Amygdala (tissue), 56 donors: ENCODE measurements at places on chromosomes 3 and 15.
A peak's percentile ranks its signal among the peaks of the same experiment; 100 is the strongest.

DNA sequence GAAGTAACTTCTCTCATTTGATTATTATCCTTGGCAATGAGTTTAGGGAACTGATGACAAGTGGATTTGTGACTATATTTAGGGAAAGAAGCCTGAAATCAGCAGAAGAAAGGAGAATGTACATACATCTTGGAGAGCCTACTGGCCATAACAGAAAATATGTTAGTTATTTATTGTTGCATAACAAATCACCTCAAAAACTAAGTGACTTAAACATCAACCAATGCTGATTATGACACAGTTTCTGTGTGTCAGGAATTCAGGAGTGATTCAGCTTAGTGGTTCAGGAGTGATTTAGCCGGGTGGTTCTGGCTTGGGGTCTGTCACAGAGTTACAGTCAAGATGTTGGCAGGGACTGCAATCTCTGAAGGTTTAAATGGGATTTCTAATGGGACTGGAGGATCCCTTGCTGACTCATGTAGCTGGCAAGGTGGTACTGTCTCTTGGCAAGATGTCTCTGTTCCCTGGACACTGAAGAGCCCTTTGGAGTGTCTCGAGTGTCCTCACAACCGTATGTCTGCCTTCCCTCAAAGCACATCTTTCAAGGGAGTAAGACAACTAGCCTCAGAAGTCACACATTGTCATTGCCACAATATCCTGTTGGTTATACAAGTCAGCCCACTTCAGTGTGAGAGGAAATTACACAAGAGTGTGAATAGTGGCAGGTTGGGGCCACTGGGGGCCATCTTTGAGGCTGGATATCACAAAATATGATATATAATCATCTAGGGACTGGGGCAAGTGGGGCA is 248.9 kb downstream of the SV2B start:
- DNase-seq, result no peak

DNA sequence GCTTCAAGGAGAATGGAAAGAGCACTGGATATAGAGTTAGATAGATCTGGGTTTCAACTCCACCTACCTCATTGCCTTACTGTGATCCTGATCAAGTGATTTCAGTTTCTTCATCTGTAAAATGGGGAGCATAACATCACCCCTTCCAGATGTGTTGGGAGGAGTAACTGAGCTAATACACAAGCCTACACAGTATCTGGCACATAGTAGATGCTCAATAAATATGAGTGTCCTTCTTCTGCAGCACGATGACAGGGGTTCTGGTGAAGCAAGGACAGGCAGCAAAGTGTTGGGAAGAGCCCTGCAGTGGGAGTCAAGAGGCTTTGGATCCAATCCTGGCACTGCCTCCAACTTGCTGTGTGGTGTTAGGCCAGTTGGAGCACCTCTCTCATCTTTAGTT is 270.0 kb downstream of the UACA start:
- DNase-seq, result no peak

GRCh38 chr15:100147828-100148227 is 193.9 kb downstream of the ADAMTS17 start:
- no peak for DNase-seq

DNA sequence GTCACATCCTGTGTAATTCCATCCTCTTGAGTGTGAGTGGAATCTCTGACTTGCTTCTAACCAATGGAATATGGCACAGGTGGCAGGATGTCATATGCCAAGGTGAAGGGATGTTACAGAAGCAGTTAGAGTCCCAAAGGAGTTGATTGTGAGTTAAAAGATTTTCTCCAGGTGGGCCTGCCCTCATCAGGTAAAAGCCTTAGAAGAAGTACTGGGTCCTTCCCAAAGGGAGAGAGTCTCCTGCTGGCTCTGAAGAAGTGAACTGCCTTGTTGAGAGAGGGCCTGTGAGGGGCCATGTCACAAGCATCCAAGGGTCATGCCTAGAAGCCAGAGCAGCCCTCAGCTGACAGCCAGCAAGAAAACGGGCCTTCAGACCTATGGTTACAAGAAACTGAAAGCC is 13.1 kb downstream of the CMTM7 start:
- no peak for DNase-seq

- no peak for DNase-seq
These were observed 75.7 kb downstream of the DUT start for GRCh38 chr15:48406911-48407310.

DNA sequence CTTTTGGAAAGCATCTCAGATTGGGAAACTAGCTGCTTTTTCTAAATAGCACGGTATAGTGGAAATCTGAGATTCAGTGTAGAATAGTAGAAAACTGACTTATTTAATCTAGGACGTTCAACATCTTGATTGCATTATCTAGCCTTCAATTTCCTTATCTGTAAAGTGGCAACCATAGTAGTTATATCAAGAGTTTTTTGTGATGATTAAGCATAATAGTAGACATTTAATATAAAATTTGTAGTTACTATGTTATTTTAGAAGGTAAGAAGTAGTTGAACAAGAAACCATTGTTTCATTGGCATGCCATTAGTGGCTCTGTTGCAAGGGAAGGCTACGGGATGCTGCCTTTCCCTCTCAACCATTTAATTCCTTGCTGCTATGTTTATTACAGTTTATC is 367.3 kb downstream of the NAALADL2 start:
- DNase-seq, result no peak

GRCh38 chr3:184477940-184478339 is 83.6 kb upstream of the EPHB3 start:
- DNase-seq, result no peak

DNA sequence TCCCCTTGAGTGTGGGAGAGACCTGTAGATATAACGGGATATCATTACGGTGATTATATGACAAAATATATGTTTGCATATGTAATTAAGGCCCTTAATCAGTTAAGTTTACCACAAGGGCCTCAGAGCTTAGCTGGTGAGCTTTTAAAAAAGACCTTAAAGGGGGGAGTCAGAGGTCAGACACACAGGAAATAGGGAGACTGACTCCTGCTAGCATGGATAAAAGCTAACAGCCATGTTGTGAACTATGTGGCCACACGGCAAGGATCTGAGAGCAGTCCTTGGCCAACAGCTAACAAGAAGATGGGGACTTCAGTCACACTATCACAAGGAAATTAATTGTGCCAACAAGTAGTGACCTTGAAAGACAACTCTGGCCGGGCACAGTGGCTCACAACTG is 3.1 kb downstream of the STAG1 start:
- no peak for DNase-seq

DNA sequence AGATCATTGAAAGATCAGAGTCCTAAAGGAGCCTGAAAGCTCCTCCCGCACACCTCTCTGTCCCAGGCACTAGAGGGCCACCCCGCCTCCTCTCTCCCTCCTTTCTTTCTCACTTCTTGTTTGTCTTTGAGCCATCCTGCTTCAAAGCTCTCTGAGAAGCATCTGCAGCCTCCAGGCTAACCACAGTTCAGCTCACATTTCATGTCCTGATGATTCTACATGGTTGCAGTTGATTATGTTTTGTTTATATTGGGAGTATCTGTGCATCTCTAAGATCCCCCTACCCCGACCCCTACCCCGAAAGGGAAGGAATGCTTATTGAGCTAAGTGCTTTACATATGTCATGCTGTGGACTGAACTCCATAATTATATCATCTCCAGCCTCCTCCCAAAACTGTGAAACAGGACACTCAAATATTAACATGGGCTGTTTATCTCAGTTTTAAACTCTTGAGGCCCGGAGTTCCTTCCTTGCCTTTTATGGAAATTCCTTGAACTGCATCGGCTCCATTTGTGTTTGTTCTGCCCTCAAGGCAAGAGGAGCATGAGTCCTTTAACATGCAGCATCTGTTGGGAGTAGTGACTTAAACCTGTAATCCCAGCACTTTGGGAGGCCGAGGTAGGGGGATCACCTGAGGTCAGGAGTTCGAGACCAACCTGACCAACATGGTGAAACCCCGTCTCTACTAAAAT is 30.9 kb downstream of the MGLL start:
- DNase-seq, result no peak

DNA sequence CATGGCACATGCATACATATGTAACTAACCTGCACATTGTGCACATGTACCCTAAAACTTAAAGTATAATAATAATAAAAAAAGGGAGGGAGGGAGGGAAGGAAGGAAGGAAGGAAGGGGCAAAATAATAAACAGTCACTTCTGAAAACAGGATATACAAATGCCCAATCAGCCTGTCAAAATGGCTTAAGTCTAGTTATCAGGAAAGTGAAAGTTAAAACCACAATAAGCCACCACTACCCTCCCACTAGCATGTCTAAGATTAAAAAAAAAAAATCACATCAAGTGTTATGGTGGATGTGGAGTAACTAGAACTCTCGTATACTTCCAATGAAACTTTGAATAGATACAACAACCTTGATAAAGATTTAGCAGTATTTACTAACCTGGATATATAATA is 145.6 kb upstream of the GMNC start:
- no peak for DNase-seq

DNA sequence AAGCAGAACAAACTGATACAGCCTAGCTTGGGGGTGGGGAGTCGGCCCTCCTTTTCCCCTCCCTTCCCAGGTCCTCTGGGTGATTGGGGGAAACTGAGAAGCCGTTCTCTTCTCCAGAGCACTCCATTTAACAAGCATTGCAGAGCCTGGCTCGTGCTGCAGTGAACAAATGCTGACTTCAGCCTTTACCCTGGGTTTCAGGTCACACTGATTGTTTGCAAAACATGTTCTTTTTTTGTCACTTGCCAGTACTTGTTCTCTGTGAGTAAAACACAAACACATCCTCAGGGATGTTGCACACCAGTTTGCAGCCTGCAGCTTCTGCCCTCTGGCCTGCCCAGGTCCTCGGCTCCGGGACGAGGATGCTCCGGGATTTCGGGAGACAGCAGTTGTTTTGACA is 132.8 kb downstream of the PGPEP1L start:
- DNase-seq, result no peak

- no peak for DNase-seq
These were observed 2.7 kb upstream of the CACNA2D2 start for GRCh38 chr3:50506169-50506568.

DNA sequence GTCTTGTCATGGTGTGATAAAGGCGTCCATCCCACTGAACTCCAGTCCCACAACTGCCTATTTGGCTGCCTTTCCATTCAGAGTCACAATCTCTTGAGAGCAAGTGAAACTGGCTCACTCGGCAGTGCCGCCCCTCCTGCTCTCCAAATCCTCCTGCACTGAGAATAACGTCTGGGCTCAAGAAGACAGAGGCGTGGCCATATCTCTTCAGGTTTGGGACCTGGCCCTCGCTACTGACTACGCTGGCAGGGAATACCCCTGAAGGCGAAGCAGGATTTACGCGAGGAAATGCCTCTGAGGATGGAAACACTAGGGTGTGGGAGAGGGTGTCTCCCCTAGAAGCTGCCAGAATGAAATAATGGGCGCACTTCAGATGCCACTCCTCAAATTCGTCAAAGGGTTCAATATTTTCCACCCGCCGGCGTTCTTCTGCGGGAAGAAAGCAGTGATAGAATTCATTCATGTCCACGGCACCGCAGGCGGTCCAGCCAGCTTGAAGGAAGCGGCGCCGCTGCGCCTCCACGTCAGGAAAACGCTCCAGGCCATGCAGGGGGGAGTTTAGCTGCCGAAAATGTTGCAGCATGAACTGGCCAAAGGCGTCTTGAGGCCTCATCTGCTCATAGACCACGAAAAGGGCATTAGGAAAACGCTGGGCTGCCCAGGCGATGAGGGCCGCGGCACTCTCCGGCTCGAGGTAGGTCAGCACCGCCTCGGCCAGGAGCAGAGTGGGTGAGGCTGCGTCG is 985 bp downstream of the LCMT2 start:
- no peak for DNase-seq

DNA sequence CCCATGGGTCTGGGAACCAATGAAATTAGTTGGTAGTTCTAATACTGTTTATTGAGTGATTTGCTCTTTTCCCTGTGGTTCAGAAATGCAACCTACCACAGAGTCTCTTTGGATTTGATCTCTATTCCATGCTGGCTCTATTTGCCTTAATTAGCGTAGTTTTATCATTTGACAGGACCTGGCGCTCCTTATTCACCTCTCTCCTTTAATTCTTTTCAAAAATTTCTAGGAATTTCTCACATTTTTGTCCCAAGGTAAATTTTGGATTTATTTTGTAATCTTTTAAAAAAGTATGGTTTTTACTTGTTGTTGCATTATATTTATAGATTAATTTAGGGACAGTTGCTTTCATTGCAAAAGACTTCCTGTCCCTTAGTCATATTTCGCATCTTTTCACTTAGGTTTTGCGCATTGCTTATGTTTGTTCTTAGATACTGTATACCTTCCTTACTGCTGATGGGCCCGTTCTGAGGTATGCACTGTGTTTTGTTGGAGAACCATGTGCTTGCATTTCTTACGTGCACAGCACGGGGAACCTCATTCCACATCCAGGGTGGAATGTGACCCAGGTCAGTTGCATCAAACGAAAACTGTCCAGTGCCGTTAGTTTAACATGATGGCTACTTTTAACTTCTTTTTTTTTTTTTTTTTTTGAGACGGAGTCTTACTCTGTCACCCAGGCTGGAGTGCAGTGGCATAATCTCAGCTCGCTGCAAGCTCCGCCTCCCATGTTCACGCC is 27.0 kb downstream of the SENP5 start:
- no peak for DNase-seq

- no peak for DNase-seq
These were observed 10.3 kb downstream of the NEK11 start for GRCh38 chr3:131036986-131037385.

DNA sequence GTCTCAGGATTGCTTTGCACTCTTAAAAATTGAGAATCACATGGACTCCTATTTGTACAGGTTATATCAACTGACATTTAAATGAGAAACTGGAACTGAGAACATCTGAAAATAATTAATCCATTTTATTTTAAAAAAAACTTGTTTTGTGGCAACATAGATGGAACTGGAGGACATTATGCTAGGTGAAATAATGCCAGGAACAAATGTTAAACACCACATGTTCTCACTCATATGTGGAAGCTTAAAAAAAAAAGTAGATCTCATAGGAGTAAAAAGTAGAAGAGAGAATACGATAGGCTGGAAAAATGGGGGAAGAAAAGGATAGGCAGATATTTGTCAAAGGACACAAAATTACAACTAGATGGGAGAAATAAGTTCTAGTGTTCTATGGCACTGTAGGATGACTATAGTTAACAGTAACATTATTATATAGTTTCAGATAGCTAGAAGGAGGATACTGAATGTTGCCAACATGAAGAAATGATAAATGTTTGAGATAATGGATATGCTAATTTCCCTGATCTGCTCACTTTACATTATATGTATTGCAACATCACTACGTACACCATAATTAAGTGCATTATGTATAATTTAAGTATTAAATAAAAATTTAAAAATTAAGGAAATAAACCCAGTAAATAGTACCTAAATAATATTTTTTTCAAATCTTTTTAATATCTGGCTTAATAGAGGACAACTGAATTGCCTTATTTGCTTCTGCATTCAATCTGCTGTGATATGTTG is 100.5 kb upstream of the TSPAN3 start:
- DNase-seq, result no peak

DNA sequence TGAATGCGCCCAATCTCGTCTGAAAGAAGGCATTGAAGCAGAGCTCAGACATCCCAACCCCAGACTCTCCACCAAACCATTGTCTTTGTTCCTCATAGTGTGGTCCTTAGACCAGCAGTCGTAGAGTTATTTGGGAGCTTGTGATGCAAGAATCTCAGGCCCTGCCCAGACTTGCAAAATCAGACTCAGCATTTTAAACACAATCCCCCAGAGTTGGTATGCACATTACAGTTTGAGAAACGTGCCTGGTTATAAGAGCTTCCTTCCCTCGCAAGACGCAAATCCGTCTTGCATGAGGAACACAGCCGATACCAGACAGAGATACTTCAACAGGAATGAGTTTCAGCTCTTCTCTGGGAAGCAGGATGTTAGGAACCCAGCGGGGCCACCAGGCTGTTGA is 38.9 kb upstream of the IREB2 start:
- no peak for DNase-seq

- peak; percentile 41 for DNase-seq
These were observed 60.4 kb downstream of the CACNA2D2 start for GRCh38 chr3:50442945-50443579.

GRCh38 chr15:81480645-81481053 is 106.6 kb upstream of the TMC3 start:
- DNase-seq, result peak; percentile 10
